Activated CD4-positive, alpha-beta T cell treated with anti-CD3 and anti-CD28 coated beads, Interleukin-2, amount 10 ng/mL, durations not matched to agents 7 days and 5 days (primary cell): ENCODE measurements at places on chromosomes 12 and 14.
A peak's percentile ranks its signal among the peaks of the same experiment; 100 is the strongest.

- no peak for DNase-seq
Measured at GRCh38 chr12:31337952-31338351, 12.0 kb upstream of the SINHCAF start.

DNA sequence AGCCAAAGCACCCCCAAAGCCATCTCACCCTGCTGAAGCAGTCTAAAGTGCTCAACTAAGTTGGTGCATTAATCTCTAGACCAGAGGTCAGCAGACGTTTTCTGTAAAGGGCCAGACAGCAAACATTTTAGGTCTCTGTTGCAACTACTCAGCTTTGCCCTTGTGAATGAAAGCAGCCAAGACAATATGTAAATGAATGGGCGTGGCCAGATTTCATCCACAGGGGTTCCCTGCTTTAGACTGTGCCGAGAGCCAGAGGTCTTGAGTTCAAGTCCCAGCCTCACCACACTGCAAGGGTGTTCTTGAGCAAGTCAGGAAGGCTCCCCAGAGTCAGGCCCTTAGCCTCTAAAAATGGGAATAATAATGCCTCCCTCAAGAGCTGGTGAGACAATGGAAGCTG is 166.2 kb downstream of the CHST11 start:
- DNase-seq = no peak

- no peak for DNase-seq
Measured at GRCh38 chr14:104579507-104579906, at the start of gene C14orf180. Gene C14orf180, plus strand, starts transcription at chr14:104579764. Its CDS starts 6,667 bp downstream, at chr14:104586431.

DNA sequence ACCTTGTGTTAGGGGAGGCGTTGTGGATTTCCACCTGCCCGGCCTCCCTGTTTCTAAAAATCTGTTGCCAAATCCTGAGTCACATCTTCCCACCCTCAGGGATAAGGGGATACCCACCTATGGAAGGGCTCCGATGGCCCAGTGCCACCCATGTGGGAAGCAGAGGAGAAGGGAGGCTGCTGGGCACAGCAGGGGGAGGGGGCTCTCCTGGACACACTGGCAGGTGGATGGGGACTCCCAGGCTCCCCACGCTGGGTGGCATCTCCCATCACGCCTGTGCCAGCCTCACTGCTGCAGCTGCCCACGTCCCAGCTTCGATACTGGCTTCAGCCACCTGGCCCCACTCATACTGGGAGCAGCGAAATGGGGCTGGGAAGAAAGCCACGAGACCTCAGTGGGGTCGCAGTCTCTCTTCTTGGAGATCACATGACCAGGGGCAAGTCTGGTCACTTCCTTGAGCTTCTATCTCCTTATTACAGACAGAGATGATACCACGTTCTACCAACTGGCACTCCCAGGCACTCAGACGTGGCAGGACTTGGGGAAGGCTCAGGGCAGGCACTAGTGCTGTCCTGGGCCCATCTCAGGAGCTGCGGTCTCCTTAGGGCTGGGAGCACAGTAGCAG is 72.2 kb downstream of the PITPNM2 start:
- no peak for DNase-seq

DNA sequence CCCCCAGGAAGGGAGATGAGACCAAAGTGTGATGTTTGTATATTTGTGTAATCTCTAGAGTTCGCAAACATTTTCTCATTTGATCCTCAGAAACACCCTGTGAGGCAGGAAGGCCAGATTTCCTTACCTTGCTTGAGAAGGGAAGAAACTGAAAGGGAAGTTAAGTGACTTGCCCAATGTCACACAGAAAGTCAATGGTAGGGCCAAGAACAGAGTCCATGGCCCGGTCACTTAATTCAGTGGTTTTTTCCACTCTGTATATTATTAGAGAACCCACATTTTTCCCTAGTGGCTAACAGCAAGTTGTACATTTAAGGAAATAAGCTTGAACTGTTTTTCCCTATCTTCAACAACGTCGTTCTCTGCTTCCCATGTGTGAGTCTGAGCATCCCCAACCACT is 25.6 kb upstream of the CHPT1 start:
- DNase-seq = no peak

DNA sequence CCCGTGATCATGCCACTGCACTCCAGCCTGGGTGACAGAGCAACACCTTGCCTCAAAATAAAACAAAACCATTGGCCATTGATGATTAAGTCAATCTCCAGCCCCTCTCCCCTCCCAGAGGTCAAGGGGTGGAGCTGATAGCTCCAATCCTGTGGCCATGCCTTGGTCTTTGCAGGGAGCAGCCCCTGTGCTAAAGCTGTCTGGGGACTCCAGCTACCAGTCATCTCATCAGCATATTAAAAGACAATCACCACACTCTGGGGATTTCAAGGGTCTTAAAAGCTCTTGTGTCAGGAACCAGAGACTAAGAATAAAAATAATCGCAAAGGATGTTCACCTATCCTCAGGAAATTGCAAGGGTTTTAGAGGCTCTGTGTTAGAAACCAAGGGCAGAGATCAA is 30.6 kb downstream of the HCAR2 start:
- DNase-seq = no peak

GRCh38 chr14:88791629-88792472 is 902 bp downstream of the EML5 start:
- DNase-seq = no peak

- DNase-seq = no peak
Measured at GRCh38 chr14:92676403-92677086, 71.9 kb downstream of the LGMN start.

GRCh38 chr12:104890476-104891096 is 67.5 kb downstream of the SLC41A2 start:
- no peak for DNase-seq

- DNase-seq = peak; percentile 94
Measured at GRCh38 chr14:75249251-75249957, 29.2 kb upstream of the FOS start.

GRCh38 chr12:74108729-74109128 is 428.9 kb upstream of the ATXN7L3B start:
- DNase-seq = no peak

DNA sequence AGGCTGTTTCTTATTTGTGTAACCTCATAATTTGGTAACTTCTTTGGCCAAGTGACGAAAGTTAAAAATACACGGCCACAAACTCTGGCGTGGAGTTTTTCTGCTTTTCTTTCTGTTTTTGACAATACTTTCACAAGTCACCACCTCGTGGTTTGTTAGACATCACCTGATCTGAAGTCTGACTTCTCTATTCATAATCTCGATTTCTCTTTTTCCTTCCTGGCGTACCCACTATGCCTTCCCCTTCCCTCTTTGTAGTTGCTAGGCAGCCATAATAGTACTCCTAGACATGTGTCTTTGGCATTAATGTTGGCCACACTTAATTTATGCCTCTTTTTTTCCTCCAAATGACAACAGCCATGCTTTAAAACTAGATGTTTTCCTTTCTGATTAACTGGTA is 97.6 kb downstream of the POLR3B start:
- DNase-seq = no peak

DNA sequence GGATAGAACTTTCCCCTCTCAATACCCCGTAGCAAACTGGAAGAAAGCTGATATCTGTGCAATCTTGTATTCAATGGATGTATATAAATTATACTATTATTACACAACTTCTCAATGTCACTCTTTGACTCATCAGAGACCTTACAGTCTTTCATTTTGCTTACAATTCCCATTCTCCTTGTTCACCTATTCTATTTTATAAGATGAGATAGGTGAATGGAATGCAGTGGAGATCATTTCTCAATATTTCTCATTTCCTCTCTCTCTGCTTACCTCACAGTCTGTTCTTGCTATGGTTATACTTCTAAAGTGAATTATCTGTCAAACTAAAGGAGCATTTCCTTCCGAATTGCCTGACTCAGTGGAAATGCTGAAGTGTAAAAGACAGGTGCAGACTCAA is 14.9 kb downstream of the FOXA1 start:
- DNase-seq = no peak

- DNase-seq = no peak
Measured at GRCh38 chr12:48678551-48679185, 3.4 kb downstream of the KANSL2 start.

DNA sequence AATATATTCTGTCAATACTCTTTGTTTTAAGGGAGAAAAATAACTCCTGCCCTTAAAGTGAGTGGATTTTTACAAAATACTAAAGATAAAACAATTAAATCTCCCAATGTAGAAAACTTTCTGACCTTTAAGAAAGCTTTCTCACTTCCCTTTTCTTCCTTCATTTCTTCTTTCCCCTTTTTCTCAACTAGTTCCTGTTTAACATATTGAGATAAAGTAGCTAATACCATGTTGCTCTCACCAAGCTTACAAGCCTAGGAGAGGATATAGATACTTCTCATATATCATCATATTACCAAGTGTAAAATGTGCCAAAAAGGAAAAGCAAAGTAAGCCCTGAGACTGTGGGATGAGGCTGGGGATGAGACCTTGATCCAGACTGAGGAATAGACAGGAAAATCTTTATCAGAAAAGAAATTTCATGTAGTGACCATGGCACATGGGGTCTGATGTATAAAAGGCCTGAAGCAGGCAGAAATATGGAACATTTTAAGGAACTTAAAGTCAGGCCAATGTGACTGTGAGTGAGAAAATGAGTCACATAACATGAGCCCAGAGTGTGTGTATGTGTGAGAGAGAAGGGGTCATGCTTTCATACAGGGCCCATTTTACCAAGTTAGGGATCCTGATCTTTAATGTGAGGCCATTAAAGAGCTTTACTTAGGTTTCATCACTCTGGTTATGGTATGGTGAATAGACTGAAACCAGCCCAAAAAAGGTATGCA is 1.6 kb upstream of the RPL10L start:
- no peak for DNase-seq

DNA sequence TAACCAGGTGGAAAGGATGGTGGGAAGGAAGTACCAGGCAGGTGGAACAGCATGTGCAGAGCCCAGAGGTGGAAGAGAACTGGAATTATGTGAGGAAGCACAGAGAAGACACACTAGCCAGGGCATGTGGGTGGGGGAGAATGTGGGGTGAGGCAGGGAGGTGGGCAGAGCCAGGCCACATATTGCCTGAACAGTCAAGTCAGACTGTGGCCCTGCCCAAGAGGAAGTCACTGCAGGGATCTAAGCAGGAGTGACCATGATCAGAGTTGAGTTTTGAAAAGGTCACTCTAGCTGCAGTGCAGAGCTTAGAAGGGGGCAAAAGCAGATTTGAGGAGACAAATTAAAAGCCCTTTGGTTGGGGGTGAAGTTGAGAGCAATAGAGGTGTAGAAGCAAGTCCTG is 114.0 kb upstream of the SLC38A2 start:
- DNase-seq = no peak

DNA sequence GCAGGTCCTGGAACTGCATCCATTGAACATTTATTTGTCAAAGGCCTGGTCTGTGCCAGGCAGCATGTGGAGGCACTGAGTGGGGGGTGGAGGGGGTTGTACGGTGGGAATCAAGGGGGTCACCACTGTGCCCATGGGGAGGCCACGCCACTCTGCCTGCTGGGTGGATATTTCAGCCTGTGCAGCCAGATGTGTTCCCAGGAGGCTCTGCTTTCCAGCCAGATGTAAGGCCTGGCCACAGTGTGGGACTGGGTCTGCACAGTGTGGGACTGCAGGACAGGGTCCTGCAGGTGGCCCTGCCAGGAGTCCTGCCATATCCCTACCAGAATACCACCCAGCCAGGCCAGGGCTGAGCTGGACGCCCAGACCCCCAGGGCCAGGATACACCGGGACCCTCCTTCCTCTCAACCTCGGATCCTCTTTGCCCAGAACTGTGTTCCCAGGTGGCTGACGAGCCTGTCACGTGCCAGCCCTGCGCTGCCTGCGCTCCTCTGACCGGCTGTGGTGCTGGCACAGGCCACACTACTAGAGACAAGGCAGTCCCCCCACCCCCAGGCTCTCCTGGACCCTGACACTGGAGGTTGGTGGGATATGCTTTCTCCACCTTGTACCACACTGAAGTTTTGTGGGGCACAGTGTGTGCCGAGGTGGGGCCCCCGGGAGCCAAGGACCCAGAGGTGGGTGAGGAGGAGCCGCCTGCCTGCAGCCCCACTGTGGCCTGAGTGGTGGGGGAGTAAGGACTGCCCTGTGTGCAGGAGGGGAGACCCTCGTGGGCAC is 17.5 kb downstream of the XRCC3 start:
- DNase-seq = no peak

DNA sequence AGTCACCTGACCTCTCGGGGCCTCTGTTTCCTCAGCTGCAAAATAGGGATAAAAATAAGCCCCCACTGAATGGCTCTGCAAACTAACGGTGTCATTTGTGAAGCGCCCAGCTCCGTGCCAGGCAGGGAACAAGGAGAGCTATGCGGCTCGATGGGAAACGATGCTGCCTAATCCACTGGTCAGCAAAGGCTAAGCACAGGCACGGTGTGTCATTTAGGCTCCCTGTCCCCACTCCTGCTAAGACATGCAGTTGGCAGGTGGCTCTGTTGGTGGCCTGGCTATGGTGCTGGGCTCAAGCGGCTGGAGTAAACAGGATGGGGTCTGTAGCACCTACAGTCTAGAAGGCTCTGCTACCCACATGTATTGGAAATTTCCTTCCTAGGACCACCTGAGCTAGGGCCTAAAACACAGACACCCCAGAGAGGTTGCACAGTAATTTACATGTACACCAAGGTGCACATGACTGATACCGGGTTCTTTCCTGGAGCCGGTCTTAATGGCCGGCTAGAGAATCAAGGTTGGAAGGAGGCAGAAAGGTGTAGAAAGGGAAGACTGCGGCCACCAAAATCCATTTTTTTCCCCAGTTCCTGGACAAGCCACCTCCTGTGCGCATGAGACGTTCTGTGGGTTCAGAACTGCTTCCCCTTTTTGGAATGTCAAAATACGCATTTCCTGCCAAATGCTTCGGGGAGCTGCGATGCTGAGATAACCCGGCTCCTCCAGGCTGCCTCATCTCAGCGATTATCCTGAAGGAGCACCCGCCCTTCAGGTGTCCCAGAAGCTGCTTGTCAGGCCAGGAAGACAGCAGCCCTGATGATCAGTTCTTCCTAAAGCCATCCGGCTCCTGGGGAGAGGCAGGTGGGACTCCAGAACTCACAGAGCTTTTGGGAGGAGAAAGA is 1.0 kb downstream of the CACNA2D4 start:
- no peak for DNase-seq

GRCh38 chr12:104494793-104495158 is 38.0 kb downstream of the CHST11 start:
- peak; percentile 31 for DNase-seq

- DNase-seq = no peak
Measured at GRCh38 chr12:90250766-90251165, 542.1 kb upstream of the ATP2B1 start.

DNA sequence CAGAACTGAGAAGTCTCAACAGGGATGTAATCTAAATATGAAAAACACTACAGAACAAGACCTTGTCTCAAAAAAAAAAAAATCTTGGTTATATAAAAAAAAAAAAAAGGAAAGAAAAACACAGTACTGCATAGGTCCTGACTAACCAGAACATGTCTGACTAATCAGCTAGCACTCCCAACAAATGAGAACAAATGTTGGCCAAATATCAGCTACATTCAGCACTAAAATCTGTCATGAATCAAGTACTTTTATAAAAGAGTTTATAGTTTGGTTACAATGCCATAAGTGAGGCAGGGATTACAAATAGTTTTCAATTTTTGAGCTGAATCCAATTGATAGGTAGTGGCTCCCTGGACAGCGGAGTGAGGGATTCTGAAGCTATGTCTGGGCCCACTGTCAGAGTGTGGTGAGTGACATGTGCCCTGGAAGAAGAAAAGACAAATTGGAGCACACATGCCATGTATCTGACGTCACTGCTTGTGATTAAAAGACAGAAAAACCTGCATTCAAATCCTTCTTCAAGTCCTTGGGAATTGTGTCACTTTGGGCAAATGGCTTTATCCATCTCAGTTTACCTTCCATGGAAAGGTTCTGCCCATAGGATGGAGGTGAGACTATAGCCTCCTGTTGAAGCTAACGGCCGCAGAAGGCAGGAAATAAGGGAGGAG is 5.6 kb upstream of the FAM234B start:
- DNase-seq = no peak
